ENCODE measurements at places on chromosomes 5 and 9.

DNA sequence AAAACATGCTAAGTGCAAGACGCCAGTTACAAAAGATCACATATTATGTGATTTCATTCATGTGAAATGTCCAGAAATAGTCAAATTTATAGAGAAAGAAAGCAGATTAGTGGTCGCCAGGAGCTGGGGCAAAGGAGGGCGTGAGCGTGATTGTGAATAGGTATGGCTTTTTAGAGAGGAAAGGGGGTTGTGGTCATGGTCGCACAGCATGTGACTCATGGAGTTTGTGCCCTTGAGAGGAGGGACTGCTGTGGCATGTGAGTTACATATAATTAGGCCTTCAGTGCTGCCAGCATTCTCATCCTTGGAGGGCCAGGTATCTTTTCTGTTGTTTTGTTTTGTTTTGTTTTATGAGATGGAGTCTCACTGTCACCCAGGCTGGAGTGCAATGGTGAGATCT, 21.2 kb upstream of the MARCHF6 start:
- DNase-seq: no peak

DNA sequence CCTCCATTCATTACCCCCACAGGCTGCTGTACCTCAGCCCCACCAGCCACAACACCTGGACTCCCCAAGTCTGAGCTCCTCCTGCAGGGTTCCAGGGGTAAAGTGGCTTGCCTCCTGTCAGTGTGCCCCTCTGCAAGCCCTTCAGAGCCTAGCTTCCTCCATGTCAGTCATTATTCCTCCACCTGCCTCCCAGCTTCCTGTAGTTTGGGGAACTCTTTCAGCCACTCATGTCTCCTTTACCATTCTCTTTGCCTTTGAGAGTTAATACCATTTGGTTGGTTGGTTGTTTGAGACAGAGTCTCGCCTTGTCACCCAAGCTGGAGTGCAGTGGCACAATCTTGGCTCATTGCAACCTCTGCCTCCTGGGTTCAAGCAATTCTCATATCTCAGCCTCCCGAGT, 36.2 kb downstream of the IRF1 start:
- DNase-seq: no peak

DNA sequence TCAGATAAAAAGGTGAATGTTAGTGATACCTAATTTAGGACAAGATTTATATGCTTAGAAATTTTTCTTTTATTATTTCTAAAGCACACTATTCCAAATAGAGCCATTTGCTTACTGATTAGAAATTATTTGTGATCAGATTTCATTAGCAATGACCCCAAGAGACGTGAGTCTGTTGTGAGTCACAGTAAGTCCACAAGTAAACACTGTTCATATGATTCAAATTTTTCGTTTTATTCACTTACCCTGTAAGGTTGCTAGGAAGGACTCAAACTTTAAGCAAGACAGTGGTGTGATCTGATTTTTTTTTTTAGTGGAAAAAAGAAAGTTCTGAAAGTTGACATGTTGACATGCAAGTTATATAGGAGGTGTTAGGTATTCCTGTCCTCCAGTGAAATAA, 1.2 kb downstream of the CARD6 start:
- DNase-seq: no peak

DNA sequence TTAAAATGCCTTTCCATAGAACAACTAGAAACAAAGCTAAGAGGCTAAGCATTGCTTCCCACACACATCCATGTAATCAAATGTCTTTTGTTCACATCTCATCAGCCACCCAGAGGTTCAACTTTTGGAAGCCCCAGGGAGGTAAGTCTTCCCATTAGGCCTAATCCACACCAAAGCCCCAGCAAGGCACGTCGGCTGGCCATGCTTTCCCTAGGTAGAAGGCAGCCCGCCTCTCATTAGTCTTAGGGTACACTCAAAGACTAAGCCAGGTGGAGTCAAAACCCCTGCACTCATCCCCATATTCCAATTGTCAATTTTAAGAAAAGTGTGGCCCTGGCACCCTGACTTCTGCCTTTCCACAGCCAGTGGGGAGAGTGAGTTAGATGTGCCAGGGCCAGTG, 87.9 kb downstream of the ATPSCKMT start:
- DNase-seq: no peak

DNA sequence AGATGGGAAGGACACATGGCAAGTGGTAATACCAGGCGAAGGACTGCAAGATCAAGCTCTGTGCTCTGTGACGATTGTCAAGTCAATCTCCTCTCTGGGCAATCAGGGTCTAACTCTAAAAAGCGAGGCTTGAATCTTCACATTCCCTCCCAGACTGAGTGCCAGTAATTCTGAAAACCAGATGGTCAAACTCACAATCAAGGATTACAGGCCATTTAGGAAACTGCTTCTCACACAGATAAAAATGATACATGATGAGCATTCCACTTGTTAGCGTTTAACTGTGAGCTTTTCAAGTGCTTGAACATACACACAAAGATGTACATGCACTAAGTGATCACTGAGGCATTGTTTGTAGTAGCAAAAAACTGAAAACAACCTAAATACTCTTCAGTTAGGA, 210.1 kb downstream of the TRIM32 start:
- DNase-seq: no peak

DNA sequence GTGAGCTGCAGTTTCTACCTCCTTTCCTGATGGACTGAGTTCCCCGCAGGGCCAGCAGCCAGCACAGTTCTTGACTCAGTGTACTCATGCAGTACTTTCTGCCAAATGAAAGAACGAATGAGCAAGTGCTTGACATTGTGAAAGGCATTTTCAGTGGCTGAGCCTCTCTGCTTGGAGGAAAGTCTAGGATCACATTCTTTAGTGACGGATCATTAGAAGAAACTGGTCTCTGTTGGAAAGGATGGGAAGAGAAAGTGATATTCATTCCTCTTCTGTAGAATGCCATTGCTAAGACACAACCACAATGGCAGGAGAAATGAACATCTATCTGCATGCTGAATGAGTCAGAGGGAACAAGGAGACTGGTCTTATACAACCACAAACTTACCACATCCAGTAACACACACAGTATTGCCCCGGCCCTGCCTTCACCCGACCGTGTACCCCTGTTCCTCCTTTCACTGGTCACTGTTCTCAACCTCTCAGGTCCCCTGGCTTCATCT, 206.9 kb downstream of the CRB2 start:
- no peak for DNase-seq

DNA sequence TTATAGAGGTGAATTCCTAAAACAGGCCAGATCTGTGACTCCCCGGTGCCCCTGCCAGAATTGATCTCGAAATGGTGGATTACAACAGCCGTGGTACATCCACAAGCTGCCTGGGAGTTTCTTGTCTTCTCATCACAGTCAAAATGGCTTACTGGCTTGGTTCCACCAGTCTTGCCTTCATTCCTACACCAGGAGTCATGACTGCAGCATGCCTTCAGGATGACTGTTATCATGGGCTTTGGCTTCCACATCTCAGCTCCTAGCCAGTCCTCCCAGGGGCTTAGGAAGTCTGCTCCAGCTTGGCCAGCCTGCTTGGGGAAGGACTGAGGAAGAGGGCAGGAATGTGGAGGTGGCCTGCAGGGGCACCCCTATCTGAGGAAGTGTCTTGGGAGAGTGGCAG, 132.9 kb upstream of the NR3C1 start:
- no peak for DNase-seq

DNA sequence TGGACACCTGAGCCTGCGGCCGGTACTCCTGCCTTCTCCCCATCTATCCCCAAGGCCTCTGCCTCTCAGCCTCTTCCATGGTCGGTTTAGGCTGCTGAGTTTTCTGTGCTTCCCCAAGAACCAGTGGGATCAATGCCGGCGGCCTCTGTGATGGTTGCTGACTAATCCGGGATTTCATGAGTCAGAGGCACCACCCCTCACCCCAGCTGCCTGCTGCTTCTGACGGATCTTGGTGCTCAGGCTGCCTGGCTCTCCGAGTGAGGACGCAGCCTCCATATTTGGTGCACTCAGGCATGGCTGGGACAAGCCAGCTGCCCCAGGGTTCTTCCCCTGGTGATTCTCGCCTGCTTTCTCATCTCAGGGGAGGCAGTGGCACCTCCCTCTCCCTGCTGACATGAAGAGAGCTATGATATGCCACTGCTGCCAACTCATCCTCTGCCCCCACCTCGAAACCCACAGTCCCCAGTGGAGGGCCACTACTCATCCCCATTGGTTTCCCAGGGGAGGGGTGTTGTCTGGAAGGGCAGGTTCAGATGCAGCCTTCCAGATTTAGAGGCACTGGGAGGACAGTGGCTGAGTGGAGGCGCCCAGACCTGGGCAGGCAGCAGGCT, 3.3 kb upstream of the MAN1B1 start:
- no peak for DNase-seq

DNA sequence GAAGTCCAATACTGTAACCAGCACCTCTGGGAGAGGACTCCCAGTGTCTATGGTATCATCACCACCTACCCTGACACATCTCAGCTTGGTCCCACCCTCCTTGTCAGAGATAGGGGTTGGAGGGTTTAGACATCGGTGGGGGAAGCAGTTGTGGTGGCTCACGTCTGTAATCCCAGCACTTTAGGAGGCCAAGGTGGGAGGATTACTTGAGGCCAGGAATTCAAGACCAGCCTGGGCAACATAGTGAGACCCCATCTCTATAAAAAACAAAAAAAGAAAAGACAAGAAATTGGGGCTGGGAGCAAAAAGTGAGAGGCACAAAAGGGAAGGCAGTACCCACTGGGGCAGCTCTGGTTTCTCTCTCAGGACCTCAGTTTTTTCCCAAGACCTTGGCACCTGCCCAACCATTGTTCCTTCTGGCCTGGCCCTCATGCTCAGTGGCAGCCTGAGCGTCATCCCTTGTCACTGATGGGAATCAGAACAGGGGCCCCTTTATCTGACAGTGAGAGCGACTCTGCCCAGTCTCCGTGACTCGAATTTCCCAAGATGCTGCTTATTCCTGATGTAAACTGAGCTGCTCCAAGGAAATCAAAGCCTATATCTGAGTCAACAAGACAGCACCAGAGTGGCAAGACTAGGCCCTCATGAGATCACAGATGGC, 80.5 kb upstream of the HSPA9 start:
- no peak for DNase-seq

DNA sequence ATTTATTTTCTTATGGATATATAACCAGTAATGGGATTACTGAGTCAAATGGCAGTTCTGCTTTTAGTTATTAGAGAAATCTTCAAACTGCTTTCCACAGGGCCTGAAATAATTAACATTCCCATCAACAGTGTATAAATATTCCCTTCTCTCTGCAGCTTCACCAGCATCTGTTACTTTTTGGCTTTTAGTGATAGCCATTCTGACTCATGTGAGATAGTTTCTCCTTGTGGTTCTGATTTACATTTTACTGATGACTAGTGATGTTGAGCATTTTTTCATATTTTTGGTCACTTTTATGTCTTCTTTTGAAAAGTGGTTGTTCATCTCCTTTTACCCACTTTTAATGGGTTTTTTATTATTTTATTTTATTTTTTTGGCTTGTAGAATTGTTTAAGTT, 1290.3 kb upstream of the CDH9 start:
- no peak for DNase-seq

- DNase-seq: peak; percentile 4
Observed at GRCh38 chr9:72476617-72477437, 44.6 kb upstream of the TMC1 start.

- no peak for DNase-seq
Observed at GRCh38 chr9:76500061-76500460, 41.1 kb downstream of the GCNT1 start.

- no peak for DNase-seq
Observed at GRCh38 chr9:111728617-111729366, 65.9 kb downstream of the SHOC1 start.

DNA sequence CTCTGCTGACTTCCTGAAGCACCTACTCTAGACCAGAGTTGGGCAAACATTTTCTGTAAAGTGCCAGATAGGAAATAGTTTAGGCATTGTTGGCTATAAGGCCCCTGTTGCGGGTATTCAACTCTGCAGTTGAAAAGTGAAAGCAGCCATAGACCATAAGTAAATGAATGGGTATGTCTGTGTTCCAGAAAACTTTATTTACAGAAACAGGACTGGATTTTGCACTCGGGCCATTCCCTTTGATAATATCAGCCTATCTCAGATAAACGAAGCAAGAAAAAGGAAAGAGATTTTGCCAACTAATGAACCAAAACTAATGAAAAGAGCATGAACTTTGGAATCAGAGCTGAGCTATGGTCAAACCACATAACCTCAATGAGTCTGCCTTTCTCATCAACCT, 184.4 kb downstream of the SAXO1 start:
- no peak for DNase-seq

- DNase-seq: no peak
Observed at GRCh38 chr9:37430841-37431597, 8.5 kb downstream of the GRHPR start.

DNA sequence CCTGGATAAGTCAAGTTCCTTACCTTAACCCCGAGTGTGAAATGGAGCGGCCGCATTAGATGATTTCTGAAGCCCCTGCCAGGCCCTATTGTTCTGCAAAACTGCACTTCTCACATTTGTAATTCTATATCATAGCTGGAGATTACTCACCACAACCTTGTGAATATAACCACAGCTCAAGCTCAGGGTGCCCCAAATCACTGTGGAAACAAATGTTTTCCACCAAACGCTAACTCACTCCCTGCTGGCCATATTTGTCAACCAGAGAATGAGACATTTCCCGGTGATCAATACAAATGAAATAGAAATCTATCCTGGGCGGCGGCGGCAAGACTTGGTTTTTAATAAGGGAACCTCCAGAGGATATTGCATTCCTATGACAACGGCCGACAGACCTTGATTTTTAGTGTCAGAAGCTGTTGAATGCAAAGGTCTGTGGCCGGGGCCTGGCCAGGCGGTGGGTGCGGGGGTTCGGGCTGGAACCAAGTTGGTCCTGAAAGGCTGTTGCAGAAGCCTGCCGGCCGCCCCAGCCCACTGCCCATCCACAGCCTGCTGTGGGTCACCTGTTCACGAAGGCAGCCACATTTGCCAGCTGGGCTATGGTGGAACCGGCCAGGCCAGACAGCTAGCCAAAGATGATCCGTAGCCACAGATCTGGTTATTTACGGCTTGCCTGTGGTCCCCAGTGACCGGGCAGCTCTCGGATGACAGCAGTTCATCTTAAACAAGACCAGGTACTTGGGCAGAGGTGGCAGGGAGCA, 93.9 kb upstream of the LMX1B start:
- DNase-seq: no peak

GRCh38 chr9:97906236-97906831, 16.0 kb downstream of the TRMO start:
- DNase-seq: no peak

DNA sequence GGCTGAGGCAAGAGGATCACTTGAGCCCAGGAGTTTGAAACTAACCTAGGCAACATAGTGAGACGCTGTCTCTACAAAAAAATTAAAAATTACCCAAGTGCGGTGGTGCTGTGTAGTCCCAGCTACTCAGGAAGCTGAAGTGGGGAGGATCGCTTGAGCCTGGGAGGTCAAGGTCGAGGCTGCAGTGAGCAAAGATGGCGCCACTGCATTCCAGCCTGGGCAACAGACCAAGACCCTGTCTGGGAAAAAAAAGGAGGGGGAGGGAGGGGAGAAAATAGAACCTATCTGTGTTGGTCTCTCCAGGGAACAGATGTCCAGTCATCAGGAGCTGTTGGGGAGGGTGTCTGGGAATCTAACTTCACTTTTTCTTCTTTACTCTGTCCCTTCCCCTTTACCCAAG, 24.3 kb downstream of the MAT2B start:
- no peak for DNase-seq

GRCh38 chr9:133251773-133252172, 23.2 kb downstream of the ABO start:
- DNase-seq: no peak

Data from activated CD4-positive, alpha-beta T cell treated with anti-CD3 and anti-CD28 coated beads for 24 hours (primary cell).